RWPE1 (cell line): ENCODE measurements at places on chromosomes 11 and 22.
A peak's percentile ranks its signal among the peaks of the same experiment; 100 is the strongest.

GRCh38 chr11:45155058-45155551, 8.7 kb downstream of the PRDM11 start:
- no peak for DNase-seq

- DNase-seq: no peak
These were observed 71.2 kb downstream of the USP35 start for GRCh38 chr11:78259777-78260487.

GRCh38 chr11:130912552-130912951, 3.7 kb downstream of the SNX19 start:
- DNase-seq: no peak

- no peak for DNase-seq
These were observed 64.8 kb downstream of the RPUSD4 start for GRCh38 chr11:126146454-126147192.

- DNase-seq: no peak
These were observed 50.7 kb downstream of the IGLL1 start for GRCh38 chr22:23529166-23530103.

DNA sequence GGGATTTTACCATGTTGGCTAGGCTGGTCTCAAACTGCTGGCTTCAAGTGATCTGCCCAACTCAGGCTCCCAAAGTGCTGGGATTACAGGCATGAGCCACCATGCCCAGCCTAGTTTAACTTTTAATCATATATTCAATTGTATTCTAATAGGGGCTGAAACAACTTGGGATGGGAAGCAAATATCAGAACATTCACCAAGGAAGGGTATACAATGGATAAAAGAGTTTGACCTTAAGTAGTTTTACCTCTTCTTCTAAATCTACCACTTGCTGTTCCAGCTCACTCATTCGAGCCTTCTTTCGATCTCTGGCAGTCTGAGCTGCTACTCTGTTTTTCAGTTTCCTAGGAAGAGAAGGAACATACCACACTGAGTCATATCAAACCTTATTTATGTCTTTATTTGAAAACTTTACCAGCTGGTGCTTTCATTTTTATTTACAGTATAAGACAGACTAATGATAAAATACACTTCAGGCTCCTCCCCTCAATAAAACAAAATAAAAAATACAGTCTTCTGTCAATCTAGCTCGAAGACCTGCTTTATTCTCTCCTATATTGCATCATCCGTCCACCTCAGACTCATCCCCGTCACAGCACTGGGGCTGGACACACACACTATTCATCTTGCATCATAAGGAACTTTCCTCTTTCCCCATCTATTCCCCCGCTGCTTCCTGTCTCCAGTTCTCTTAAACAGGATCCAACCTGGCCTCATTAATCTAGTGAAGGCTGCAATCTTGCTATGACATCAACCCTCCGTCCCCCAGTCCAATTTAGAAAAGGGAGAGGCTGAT, 1.4 kb downstream of the XBP1 start:
- peak; percentile 81 for DNase-seq

DNA sequence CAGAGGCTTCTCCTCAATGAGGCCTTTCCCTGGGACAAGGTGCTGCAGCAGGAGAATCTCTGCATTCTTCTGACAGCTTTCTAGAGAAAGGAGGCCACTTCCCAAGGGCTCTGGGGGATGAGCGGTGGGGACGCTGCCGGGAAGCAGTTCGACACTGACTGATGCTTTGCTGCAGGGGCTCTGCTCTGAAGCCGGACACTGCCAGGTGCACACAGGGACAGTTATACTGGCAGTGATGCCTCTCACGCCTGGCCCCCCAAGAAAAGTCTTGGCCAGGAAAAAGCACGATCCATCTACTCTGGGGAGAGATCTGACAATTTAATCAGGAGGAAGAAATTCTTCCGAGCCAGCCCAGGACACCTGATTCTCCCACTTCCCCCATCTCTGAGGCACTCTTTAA, 456.9 kb downstream of the OPCML start:
- no peak for DNase-seq

DNA sequence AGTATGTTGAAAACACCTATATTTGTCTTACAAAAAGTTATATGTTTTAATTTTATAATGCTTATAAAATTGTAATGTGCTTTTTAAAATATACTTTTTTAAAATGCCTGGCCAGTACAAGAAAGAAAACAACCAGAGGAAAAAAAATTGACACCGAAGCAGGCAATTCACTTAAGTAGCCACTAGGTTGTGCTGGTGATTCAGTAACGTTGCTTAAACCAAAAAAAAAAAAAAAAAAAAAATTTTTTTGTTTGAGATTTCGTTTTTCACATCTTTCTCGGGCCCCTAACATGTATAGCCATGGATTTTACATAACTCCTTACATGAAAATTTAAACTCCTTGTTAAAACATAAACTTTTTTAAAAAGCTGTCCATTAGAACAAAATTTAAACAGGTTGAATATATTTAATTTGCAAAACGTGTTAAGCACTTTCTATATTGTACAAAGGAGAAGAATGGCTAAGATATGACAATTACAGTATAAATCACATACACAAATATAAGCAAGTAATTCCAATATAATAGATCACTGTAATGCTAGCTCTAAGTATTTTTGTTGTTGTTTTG, 9.2 kb downstream of the OR8B4 start:
- peak; percentile 23 for DNase-seq

- DNase-seq: no peak
These were observed 128.4 kb downstream of the OPCML start for GRCh38 chr11:133403900-133404299.

DNA sequence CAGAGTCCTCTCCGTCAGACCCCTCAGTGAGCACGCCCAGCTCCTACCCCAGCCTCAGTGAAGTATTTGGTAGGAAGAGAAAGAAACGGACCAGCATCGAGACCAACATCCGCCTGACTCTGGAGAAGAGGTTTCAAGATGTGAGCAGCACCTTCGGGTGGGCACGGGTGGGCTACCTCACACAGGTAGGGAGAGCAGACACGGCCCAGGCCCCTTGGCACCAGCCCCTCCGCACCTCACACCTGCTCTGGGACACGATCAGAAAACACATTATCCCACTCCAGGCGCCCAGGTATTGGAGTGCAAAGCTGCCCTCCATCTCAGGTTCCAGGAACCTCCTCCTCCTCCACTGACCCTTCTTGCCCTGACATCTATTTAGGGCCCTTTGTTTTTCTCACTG, 17.6 kb upstream of the TLCD5 start:
- no peak for DNase-seq

DNA sequence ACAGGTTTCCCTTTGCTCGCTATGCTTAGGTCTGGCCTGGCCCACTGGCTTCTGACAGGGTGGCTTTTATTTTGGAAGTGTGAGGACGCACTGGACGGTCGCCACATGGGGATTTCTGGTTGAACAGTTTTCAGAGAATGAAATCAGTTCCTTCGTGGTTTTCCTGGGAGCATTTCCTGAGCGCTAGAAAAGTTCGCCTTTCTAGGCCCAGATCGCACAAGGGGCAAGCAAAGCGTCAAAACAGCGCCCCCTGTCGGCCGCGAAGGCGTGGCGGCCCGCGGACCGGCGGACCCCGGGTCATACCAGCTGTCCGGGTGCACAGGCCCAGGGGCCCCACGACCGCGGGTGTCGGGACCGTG, 12.7 kb upstream of the CYP2R1 start:
- DNase-seq: no peak

DNA sequence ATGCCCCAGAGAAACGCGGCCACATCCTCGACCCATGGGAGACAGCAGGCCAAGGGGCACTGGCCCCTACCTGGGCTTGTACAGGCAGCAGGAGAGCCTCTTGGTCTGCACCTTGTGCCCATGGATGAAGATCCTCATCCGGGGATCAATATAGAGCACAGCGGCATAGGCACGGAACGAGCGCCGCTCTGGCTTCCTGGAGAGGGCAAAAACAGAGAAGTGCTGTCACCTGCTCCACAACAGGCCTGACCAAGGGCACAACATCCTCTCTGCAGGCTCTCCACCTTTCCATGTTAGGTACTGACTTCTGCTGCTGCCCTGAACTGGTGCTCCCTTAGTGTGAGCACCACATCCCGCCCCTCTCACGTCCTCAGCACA, 27.2 kb downstream of the MORC2 start:
- no peak for DNase-seq

- no peak for DNase-seq
These were observed 79.2 kb downstream of the WNT7B start for GRCh38 chr22:45897736-45898135.

DNA sequence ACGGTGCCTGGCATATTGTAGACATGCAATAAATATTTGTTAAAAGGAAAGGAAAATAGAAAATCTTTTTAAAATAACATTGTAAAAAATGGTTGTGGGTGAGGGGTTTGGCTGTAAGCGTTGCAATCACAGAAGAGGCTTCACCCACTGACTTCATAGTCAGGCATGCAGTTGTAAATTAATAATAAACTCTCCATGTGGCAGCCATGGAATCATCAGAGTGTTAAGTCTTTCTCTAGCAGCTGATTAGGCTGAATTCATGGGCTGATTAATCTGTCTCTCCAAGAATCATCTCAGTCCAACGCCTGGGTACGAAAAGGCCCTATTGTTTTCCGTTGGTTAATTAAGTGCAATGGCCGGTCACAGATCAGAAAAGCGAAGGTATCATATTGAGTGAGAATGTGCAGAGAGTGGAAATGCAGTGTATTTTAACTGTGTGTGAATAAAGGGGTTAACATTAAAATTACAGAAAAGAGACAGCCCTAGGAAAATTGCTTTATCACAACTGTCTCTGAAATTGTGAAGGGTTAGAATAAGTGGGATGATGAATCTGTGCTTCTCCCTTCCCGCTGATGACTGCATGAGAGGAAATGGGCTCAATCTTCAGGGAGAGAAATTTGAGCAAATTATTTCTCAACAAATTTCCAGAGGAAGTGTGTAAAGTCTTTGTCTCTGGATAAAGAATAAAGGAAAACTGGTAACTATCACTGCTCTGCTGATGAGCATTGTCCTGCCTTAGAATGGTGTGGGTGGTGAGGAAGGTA, 269.0 kb downstream of the FAM76B start:
- DNase-seq: no peak

DNA sequence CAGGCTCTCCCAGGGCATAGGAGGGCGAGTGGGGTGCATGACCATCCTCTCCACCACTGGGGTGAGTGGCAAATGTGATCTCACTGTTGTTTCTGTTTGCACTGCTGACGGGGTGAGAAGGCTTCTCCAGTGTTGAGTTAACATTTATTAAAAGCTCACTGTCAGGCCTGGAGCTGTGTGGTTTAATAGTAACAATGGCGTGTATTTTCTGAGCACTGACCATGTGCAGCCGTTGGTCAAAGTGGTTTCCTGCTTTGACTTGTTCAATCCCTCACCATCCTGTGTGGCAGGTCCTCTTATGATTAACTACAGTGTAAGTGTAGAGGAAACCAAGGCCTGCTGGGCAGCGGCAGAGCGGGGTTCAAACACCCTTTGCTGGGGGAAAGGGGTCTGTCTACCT, 4.4 kb downstream of the A4GALT start:
- no peak for DNase-seq

GRCh38 chr11:696955-697491, 1.4 kb downstream of the TMEM80 start:
- no peak for DNase-seq

DNA sequence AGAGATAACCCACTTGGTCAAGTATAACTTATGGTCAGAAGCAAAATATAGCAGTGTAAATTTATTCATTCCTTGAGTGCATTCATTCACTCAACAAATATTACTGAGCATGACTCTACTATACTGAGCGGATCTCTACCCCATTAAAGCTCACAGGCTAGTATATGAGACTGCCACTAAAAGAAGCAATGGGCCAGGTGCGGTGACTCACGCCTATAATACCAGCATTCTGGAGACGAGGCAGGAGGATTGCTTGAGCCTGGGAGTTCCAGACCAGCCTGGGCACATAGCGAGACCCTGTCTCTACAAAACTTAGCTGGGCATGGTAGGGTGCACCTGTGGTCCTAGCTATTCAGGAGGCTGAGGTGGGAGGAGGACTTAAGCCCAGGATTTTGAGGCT, 197.6 kb upstream of the BLID start:
- DNase-seq: no peak

DNA sequence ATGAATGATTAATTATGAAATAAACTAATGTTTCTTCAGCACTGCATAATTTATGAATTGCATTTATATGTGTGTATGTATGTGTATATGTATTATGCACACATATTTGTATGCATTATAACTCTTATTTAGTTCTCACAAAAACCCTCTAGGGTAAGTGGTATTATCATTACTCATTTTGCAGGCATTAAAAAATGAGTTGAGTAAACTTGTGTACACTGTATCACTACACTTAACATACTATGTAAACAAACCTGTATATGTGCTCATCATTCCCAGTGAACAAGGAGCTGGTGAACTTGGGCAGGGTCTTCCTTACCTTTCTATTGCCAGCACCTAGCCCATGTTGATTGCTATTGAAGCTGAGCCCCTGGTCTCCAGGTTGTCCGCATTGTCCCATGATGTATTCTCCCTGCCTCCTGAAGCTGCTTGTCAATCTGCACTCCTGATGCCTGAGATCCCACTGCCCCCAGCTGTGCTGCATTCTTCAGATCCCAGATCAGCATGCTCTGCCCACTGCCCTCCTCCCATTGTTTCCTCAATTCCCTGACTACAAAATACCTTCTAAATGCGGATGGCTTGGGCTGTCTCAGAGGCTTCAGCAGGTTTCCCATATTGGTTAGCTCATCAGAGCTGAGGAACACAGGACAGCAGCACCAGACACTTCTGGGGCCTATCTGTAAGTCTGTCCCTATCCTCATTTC, 267.9 kb upstream of the SESN3 start:
- no peak for DNase-seq

GRCh38 chr11:79419120-79419519, 21.7 kb downstream of the TENM4 start:
- DNase-seq: peak; percentile 98

- DNase-seq: no peak
These were observed 82.9 kb upstream of the THY1 start for GRCh38 chr11:119505861-119506260.

GRCh38 chr11:1055990-1056771, 18.5 kb upstream of the MUC2 start:
- no peak for DNase-seq

GRCh38 chr22:38327805-38328204, 10.6 kb upstream of the CSNK1E start:
- peak; percentile 80 for DNase-seq

- DNase-seq: no peak
These were observed 212.6 kb downstream of the DBX1 start for GRCh38 chr11:19947537-19948114.

DNA sequence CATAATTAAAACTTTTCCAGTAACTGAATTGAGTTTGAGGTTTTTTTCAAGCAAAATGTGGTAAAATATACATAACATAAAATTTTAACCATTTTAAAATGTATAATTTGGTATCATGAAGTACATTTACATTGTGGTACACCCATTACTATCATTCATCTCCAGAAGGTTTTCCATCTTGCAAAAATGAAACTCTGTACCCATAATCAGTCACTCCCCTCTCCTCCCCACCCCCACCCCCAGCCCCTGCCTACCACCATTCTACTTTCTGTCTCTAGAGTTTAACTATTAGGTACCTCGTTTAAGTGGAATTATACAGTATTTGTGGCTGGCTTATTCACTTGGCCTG, 63.7 kb downstream of the MICAL2 start:
- no peak for DNase-seq
